Activated CD4-positive, alpha-beta T cell treated with anti-CD3 and anti-CD28 coated beads for 36 hours (primary cell): ENCODE measurements at places on chromosomes 3 and 15. TPM values are rescaled to one million over a fixed set of nuclear protein-coding genes. Genes with fewer than 3 reads are reported as not detected.

DNA sequence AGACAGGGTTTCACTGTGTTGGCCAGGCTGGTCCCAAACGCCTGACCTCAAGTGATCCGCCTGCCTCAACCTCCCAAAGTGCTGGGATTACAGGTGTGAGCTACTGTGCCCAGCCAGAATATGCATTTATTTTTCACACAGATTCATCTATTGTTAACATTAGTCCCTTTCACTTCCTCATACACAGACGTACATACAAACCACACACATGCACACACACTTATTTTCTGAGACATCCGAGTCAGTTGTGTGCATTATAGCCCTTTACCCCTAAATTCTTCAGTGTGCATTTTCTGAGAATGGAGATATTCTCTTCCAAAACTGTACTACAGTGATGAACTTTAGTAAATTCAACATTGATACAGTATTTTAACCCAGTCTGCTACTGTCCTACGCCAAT is 15.0 kb upstream of the MEX3B start:
- H3K27ac ChIP-seq: no peak overlapping the region
- no peak overlapping the region for H3K4me3 ChIP-seq
- no peaks in the 10 kb centered on the region for H3K4me1 ChIP-seq
- DNase-seq: no peak
- H3K36me3 ChIP-seq: no peaks in the 10 kb centered on the region

GRCh38 chr3:112718516-112718915 is 77.6 kb upstream of the CCDC80 start:
- no peaks in the 10 kb centered on the region for H3K36me3 ChIP-seq
- no peak overlapping the region for H3K4me3 ChIP-seq
- no peak overlapping the region for H3K27ac ChIP-seq
- no peak for DNase-seq
- H3K4me1 ChIP-seq: no peaks in the 10 kb centered on the region
- peaks cover 3% of the 10 kb centered on the region for H3K27me3 ChIP-seq

DNA sequence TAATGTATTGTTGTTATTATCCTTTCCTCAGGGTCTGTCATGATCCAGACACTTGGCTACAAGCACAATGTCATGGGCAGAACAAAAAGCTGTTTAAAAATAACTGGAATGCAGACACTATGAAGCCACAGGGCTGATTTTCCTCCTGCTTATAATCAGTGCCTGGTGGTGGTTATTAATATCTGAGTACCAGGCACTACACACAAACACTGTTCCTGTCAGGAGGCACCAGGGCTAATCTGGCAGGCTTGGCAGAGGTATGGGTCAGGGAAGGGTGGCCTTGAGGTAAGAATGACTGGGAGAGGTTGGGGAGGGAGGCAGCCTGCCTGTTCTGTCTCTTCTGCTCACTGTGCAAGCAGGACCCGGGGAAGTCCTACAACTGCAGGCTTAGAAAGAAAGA is 67.2 kb downstream of the WDR76 start:
- no peak for DNase-seq
- H3K4me1 ChIP-seq: no peaks in the 10 kb centered on the region
- H3K4me3 ChIP-seq: no peak overlapping the region
- H3K27ac ChIP-seq: no peak overlapping the region

SOX14 gene
- not detected for total RNA-seq

CFAP91 gene
- 0.25 TPM for total RNA-seq

HCN4 gene
- not detected for total RNA-seq

- no peaks in the 10 kb centered on the region for H3K4me1 ChIP-seq
- no peak overlapping the region for H3K4me3 ChIP-seq
- no peak overlapping the region for H3K27ac ChIP-seq
- H3K27me3 ChIP-seq: peaks cover 16% of the 10 kb centered on the region
- no peak for DNase-seq
These were observed 71.7 kb downstream of the P3H2 start for GRCh38 chr3:190048932-190049441.

DNA sequence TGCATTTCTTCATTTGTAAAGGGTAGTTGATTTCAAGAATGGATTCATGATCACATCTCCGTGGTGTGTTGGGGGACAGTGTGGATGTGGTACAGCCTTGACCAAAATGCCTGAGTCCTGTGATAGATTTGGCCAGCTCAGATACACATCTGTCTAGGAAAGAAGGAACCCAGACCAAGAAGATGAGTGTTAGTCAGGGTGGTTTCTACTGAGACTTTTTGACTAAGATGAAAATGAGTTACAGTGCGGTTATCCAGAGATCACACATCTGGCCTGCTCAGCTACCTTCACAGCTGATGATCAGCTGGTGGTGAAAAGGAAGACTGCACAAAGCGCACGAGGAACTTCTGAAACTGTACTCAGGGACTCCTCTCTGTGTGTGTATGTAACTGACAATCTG is 68.0 kb downstream of the FNDC3B start:
- peak overlapping the region; percentile 82 for H3K27ac ChIP-seq
- peaks cover 69% of the 10 kb centered on the region for H3K4me1 ChIP-seq
- H3K4me3 ChIP-seq: peak overlapping the region; percentile 54

DNA sequence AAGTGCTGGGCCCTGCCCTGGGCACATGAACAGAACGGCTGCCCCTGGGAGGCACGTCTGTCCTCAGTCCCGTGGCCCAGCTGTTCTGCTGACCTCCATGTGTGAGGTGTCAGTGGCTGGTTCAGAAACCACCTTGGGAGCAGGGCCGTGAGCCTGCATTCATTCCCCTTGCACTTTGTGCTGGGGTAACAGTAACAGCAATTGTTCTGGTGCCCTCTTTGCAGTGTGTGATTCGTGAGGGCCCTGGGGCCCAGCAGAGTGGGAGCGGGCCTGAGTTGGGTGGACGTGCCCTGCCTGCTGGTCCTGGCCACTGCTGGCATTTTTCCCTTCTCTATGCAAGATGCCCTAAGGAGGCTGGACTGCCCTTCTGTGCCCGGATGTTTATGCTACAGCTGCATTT is 50.4 kb upstream of the MYZAP start:
- H3K4me1 ChIP-seq: peaks cover 2% of the 10 kb centered on the region
- no peaks in the 10 kb centered on the region for H3K36me3 ChIP-seq
- H3K4me3 ChIP-seq: no peak overlapping the region
- peaks cover 2% of the 10 kb centered on the region for H3K27me3 ChIP-seq
- no peak overlapping the region for H3K27ac ChIP-seq

GRCh38 chr3:64151342-64151871 is 73.9 kb downstream of the PRICKLE2 start:
- H3K4me3 ChIP-seq: no peak overlapping the region
- no peak for DNase-seq
- no peaks in the 10 kb centered on the region for H3K36me3 ChIP-seq

DNA sequence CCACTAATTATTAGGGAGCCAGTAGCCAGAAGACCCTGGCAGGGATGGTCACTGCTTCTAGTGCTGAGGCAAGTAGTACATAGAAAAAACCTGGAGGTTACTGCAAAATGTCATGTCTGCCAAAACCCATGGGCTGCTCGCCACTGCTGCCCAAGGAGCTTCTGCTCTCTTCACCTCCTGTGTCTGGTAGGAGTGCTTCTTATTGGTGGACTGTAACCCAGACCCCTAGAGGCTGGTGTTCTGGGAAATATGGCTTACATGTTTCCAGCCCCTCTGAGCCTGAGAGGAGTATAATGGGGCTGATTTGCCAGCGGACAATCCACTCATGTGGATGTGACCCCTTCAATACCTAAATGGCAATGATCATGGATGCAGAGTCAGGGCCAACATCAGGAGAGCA is 286.4 kb downstream of the EPHB1 start:
- H3K4me1 ChIP-seq: no peaks in the 10 kb centered on the region
- no peaks in the 10 kb centered on the region for H3K36me3 ChIP-seq

DNA sequence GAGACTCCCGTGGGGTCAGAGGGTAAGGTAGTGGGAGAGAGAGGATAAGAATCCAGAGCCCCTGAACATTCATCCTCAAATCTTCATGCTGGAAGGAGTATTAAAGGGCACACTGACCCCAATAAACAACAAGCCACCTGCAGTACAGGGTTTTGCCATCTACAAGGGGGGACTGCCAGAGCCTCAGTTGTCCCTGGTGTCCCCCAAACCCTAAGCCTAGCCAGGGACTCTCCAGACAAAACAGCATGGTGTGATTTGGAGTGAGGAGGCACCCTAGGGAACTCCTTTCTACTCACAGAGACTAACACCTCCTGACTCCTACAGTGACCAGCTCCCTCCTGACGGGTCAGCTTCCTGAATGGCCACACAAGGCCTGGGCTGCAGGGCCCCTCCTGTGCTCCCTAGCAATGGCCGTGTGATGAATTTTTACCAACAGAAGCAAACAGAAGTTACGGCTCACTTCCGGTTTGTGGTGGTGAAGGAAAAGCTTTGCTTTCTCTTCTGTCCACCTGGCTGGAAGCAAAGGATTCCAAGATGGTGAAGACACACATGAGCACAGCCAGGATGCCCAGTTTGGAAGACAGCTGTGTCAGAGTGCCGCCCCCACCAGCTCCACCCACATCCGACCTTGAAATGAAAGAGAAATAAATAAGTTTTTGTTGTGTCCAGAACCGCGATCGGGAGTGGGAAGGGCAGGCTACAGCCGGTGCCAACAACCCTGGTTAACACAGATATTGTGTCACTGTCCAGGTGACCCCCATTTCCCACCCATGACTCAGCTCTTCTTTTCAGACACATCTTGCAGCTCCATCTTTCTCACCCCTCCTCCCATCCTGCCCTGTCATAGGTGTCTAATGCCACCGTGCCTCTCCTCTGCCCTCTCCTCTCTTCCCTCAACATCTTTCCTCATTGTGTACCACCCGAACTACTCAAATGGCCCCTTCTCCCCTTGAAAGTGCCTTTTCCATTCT is 69.6 kb upstream of the ATP13A3 start:
- peaks cover 4% of the 10 kb centered on the region for H3K4me1 ChIP-seq
- H3K4me3 ChIP-seq: peak overlapping the region; percentile 13
- DNase-seq: no peak
- H3K27me3 ChIP-seq: peaks cover 4% of the 10 kb centered on the region
- H3K36me3 ChIP-seq: no peaks in the 10 kb centered on the region

- no peak for DNase-seq
- H3K4me1 ChIP-seq: no peaks in the 10 kb centered on the region
- no peaks in the 10 kb centered on the region for H3K36me3 ChIP-seq
- no peak overlapping the region for H3K4me3 ChIP-seq
- peaks cover 3% of the 10 kb centered on the region for H3K27me3 ChIP-seq
These were observed 112.6 kb downstream of the UACA start for GRCh38 chr15:70650567-70651302.

DNA sequence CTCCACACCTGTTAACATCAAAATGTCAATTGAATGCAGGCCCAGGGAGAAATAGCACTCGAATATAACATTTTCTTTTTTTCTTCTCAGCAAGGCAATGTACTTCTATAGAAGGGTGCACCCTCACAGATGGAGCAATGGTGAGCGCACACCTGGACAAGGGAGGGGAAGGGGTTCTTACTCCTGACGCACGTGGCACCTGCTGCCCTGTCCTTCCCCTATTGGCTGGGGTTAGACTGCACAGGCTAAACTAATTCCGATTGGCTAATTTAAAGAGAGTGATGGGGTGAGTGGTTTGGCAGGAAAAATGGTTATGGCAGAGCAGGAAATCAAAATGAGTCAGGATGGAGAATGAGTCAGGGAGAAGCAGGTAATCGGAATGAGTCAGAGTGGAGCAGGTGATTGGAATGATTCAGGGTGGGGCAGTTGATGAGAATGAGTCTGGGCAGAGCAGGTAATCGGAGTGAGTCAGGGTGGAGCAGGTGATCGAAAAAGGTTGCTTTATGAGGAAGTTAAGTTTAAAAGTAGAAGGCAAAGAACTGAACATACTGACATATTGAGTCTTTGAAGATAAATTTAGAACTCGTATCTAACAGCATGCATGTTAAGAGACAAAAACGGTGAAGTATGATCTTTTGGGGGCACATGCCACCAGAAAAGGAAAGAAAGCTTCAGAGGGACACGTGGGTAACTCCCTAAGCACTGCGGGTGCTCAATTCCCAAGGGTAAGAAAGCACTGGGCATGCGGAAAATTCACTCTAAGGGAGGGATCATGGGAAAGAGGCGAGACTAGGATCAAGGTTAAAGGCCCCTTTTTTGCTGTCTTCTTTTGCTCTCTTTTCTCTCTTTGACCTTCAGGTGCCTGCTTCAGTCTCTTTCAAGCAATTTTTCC is 72.9 kb upstream of the GALNT15 start:
- H3K4me3 ChIP-seq: no peak overlapping the region
- peak; percentile 38 for DNase-seq
- H3K27ac ChIP-seq: no peak overlapping the region
- peaks cover 5% of the 10 kb centered on the region for H3K4me1 ChIP-seq

GRCh38 chr3:120481081-120481480 is 30.3 kb upstream of the FSTL1 start:
- no peak for DNase-seq
- H3K27me3 ChIP-seq: peaks cover 3% of the 10 kb centered on the region
- H3K27ac ChIP-seq: no peak overlapping the region
- H3K36me3 ChIP-seq: no peaks in the 10 kb centered on the region
- H3K4me1 ChIP-seq: no peaks in the 10 kb centered on the region

ACP3 gene
- not detected for total RNA-seq

DNA sequence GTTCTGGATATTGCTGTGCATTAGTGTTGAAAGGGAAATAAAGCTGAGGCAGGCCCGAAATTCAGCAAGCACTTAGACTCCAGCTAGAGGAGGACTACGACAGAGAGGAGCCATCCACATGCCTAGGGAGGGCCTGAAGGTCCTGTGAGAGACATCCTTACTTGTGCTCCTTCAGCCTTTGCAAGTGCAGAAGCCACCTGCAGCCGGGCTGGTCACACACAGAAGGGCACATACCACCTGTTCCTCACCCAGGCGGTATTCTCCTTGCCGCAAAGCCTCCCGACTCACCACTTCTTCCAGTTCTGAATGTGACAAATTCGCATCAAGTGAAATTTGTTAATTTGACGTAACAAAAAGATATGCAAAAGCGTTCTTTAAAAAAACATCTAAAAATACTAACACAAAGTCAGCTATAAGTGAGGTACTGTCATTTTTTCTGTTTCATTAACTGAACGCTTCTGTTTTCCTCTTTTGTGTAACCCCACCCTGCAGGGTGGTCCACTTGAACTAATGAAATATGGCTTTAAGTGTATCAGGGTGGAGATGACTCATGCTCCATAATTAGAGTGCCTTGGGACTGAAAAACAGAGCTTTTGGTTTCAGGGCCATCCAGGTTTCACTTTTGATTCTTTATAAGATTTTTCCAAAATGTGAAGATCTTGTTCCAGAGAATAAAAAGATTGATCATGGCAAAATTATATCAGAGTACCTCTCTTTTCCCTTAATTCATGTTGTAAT is 467.9 kb upstream of the ATP11B start:
- no peak overlapping the region for H3K4me3 ChIP-seq
- H3K36me3 ChIP-seq: no peaks in the 10 kb centered on the region
- no peak overlapping the region for H3K27ac ChIP-seq
- DNase-seq: no peak
- H3K27me3 ChIP-seq: no peaks in the 10 kb centered on the region

GRCh38 chr3:190492966-190493365 is 20.9 kb upstream of the IL1RAP start:
- H3K27me3 ChIP-seq: peaks cover 60% of the 10 kb centered on the region
- DNase-seq: no peak
- H3K4me1 ChIP-seq: peaks cover 23% of the 10 kb centered on the region
- H3K36me3 ChIP-seq: no peaks in the 10 kb centered on the region

DNA sequence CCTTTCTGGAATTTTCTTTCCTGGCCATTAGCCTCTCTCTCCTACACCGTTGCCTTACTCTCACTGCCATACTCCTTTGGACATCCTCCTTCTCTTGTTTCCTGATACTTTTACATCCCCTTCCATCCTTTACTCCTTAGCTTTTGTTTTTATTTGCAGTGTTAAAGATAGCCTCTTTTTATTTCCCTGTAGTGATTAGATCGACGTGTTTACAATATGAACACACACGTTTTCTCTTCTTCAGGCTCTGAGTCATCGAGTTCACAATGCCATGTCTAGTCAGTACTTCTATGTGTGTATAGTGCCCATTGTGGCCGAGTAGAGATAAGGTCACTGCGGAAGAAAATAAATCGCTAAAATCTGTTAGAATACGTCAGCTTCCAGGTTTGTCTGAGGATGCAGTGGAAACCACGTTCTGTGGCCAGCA is 208.5 kb downstream of the LPP start:
- peaks cover 43% of the 10 kb centered on the region for H3K4me1 ChIP-seq
- H3K4me3 ChIP-seq: no peak overlapping the region
- no peak for DNase-seq
